Daoy (cell line): ENCODE measurements at places on chromosomes 4 and X.
A peak's percentile ranks its signal among the peaks of the same experiment; 100 is the strongest.

GRCh38 chrX:48736878-48737212 is 24.7 kb upstream of the GLOD5 start:
- DNase-seq = no peak

DNA sequence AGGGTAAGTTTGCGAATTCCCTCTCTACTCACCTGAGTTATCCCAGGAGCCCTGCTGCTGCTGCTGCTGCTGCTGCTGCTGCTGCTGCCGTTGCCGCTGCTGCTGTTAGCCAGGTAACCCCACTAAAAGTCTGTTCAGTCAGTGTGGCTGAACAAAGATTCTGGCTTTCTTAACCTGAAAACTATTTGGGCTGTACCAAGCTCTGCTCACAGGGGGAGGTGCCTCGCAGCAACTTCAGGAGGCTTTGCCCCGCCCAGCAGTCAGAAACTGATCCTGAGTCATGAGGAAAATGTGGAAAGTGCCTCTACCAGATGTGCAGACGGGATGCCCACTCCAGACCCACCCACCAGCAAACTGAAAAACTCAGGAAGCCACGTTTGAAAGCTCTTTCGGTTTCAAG is at the start of gene CAPN6:
Gene CAPN6, minus strand, starts transcription at position 145 of the 400 bp plus-strand sequence. CDS start 6,547 bp downstream, outside the sequence.
- DNase-seq = peak; percentile 2

- DNase-seq = no peak
Measured at GRCh38 chrX:132532097-132532496, 43.3 kb upstream of the MBNL3 start.

DNA sequence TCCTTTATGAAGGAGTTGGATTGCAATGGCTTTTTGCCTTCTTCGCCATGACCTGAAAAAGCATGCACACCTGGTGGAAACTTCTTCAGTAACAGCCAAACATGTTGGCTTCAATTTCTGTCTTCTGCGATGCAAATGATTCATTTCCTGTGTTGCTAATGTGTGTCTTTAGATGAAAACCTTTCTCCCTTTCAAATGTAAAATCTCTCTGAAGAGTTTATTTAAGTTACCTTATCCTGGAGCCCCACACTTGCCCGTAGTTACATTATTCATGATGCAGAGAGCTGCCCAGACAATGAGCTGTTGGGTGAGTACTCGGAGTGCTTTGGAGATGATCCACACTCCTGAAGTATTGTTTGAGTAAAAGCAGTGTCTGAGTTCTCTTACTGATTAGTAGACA is 1100.9 kb downstream of the RPA4 start:
- no peak for DNase-seq

- no peak for DNase-seq
Measured at GRCh38 chr4:10640561-10641201, 43.9 kb downstream of the CLNK start.

GRCh38 chr4:67721770-67722597 is 21.0 kb upstream of the UBA6 start:
- DNase-seq = peak; percentile 53

DNA sequence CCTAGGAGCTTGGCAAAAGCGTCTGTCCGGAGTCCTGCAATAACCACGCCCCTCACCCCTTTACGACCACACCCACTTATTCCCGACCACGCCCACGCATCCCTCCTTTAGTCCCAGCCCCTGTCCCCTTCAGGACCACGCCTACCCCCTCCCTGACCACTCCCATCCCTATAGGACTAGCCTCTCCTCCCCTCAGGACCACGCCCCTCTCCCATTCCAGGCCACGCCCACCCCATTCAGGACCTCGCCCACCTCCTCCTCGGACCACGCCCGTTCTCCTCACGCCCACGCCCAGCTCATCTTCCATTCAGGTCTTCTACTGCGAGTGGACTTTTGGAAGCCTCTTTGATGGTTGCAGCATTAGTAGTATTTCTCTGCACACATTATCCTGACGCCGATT is 131.2 kb upstream of the STX18 start:
- DNase-seq = peak; percentile 85

DNA sequence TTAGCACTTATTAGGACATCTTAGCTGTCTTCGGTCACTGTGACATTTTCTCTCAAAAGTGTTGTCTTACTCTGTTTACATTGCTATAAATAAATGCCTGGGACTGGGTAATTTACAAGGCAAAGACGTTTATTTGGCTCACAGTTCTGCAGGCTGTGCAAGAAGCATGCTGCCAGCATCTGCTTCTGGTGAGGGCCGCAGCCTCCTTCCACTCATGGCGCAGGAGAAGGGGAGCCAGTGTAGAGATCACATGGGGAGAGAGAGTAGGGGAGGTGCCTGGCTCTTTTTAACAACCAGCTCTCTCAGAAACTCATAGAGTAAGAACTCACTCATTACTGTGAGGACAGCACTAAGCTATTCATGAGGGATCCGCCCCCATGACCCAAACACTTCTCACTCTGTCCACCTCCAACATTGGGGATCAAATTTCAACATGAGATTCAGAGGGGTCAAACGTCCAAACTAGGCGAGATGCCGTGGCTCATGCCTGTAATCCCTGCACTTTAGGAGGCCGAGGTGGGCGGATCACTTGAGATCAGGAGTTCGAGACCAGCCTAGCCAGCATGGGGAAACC is 43.5 kb upstream of the HERC6 start:
- DNase-seq = no peak

- DNase-seq = no peak
Measured at GRCh38 chrX:71604141-71604540, 14.2 kb downstream of the CXCR3 start.

DNA sequence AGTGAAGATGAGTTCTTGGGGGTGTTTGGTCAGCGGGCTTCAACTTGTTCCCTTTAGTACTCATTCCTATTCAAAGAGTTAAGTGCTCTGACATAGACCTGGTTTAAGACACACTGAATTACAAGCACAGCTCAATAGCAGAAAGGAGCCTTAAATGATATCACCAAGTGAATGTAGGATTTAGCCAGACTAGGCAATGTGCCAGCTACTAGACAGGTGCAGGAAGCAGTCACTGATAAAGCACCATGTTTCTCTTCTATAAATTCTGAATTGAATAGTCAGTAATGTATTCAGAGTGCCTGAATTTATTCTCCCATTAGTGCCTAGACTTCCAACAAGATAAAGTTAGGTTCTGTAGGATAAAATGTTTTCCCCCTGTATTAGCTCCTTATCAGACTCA is 63.6 kb downstream of the ASB9 start:
- no peak for DNase-seq

DNA sequence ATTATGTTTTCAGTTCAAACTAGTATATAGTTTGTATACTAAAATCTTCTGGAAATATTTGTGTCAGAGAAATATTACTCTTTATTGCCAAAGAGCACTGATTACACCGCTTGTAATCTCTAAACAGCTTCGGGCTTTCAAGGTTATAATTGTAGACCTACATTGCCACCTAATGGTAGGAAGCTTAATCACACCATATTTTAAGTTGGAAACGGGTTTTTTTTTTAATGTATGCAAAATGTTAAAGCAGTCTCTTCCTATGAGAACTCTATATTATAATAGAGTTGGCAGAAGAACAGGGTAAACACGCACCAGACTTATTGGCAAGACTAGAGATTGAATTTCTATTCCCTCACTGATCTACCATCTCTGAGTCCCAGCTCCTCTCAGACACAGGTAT is 19.5 kb upstream of the NFXL1 start:
- peak; percentile 10 for DNase-seq

GRCh38 chrX:23434356-23434884 is 99.8 kb downstream of the PTCHD1 start:
- DNase-seq = peak; percentile 19

DNA sequence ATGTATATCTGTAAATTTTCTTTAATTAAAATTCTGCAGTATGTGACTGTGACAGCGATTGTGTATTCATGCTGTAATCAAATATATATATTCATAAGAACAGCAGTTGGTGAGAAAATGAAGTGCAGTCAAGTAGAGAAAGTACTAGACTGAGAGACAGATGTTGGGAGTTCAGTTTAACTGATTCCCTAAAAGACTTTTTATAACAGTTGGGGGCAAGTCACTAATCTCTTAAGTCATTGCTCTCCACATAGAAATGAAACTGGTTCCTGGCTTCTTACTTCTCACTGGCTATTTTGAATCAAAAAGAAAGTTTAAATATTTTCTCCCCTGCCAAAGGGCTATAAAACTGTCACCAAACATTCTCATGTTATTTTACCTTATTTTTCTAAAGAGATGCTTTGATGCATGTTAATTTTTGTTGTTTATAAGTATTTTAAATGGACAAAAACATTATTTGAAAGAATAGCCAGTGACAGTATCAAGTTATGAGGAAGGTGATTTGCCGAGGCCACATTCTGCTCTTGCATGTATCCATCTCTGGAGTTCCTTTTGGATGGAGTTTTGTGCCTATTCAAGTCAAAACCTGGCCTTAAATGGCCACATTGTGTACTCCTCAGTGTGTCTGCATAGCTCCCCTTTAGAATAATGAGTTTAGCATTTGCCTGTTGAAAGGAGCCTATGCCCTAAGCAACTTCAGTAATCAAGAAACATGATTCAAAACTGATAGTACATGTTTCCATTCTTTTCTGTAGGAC is 30.8 kb downstream of the EXOC1 start:
- DNase-seq = no peak

DNA sequence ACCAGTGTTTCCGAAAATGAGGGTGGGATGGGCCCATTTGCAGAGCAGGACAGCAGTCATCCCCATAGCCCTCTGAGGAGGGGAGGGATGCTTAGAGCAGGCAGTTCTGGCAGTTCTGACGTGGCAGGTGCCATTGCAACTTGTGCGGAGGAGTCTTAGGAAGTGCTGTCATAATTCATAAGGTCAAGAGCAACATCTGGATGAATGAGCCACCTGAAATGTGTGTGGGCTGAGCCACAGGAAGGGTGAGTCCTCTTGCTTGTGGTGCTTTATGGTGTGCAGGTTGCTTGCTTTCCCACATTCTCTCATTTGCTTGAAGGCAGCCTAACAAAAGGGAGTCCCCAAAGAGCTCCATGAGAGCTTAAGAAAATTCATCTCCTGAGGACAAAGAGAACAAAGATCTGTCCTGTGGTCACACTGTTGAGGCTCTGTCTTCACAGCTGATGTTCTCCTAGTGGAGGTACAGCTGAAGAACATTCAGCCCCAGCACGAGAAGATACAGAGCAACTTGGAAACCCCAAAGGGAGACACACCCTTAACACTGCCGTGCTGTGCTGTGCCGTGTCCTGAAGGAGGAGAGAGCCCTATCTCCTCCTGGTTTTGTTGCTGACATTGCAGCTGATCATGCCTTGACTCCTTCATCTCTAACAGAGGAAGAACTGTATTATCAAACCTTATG is 60.3 kb downstream of the DLG3 start:
- peak; percentile 6 for DNase-seq

DNA sequence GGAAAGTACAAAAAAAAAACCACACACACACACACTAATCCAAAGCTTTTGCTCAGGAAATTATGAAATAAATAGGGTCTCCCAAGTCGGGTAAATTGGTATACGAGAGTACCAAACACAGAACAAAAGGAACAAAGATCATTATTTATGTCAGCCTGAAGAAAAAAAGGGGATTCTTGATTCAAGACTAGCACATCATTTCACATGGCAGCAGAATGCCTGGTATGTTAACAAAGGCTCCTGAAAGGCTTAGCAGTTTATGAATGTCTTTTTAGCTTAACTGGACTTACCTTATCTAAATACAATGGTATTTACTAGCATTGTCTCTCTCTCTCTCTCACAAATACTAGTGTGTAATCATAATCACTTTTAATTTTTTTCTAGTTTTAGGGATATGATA is 11.3 kb downstream of the RAP2C start:
- DNase-seq = no peak

DNA sequence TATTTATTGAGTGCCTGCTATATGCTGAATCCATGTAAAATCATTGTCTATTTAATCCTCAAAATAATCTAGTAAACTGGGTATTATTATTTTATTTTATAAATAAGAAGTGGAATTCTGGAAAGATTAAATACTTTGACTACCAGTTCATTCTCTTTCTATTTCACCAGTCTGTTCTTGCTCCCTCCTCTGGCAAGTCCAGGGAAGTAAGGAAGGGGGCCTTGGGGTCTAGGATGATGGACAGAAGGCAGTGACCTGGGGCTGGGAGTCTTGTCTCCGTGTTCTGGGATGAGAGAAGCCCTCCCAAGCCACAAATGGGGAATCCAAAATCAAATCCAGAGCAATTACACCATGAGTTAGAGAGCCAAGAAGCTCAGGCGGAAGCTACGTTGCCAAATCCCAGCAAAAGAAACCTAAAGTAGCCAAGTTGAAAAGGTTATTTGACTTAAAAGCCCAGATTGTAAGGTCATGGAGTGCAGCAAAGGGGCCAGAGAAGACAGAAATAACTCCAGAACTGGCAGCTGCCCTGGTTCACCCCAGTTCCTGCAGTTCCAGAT is 28.3 kb upstream of the PARM1 start:
- no peak for DNase-seq

GRCh38 chr4:139483000-139483399 is 29.1 kb downstream of the RAB33B start:
- no peak for DNase-seq

- DNase-seq = no peak
Measured at GRCh38 chrX:94743478-94743877, 1069.5 kb downstream of the FAM133A start.

DNA sequence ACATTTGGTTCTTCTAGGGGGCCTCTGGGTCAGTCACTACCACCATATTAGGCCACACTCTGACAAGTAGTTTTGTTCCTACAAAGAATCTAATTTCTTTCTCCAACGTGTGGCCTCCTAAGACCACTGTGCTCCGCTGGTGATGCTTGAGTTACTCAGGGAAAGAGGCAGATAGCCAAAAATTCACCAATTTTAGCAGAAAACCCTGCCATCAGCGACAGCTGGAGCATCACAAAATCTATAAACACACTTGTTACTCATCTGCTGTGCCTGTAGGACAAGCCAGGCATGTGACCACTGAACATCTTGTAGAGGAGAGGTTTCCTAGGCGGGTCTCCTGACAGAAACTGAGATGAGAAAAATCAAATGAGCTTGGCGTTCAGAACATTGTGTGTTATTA is 105.4 kb downstream of the SYNPO2 start:
- DNase-seq = no peak

- no peak for DNase-seq
Measured at GRCh38 chr4:173556398-173557131, 26.5 kb upstream of the HAND2 start.
